ENCODE measurements at places on chromosomes 3 and 15.
A peak's percentile ranks its signal among the peaks of the same experiment; 100 is the strongest.

- H3K4me1 ChIP-seq, result peaks cover 9% of the 10 kb centered on the region
- no peak for DNase-seq
- peaks cover 8% of the 10 kb centered on the region for H3K27me3 ChIP-seq
- no peaks in the 10 kb centered on the region for H3K36me3 ChIP-seq
- H3K27ac ChIP-seq, result no peak overlapping the region
Observed at GRCh38 chr3:43872301-43872700, 181.6 kb downstream of the ABHD5 start.

GRCh38 chr15:51243774-51244173 is 94.6 kb downstream of the CYP19A1 start:
- DNase-seq, result no peak
- no peaks in the 10 kb centered on the region for H3K36me3 ChIP-seq
- peak overlapping the region; percentile 51 for H3K27ac ChIP-seq
- H3K4me1 ChIP-seq, result peaks cover 24% of the 10 kb centered on the region
- no peak overlapping the region for H3K4me3 ChIP-seq

DNA sequence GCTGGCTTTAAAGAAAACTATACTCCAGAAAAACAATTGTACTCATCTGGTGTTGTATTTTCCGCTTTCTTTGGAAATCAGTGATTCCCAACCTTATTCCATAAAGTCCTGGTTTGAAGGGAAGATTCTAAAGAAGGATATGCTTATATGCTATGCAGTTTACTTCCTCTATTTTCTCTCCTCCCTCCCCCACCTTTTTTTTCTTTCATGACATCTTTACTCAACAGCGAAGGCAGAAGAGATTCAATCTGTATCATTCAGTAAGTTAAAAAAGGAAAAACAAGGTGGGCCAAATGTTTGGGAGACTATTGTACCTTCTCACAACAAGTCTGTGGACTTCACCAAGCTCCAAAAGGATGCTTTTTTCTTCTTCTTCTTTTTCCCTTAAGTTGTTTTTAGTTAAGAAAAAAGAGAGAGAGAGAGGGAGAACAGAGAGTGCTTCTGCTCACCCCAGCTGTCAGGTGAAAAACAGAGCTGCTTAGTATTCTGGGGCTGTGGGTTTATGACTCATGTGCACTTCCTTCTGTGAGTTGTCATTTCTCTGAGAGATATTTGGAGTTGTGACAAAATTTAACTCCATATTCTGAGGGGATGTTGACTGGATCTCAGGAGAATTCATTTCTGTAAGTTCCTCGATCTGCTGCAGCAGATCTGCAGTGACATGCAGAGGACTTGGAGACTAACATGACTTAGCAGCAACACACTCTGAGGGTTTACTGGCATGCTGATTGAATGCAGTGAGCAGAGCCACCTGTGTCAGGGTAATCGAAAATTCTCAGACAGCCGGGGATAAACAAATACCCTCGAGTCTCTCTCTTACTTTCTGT is 70.7 kb downstream of the SSR3 start:
- H3K27ac ChIP-seq, result peak overlapping the region; percentile 52
- no peaks in the 10 kb centered on the region for H3K36me3 ChIP-seq
- no peaks in the 10 kb centered on the region for H3K27me3 ChIP-seq
- no peak for DNase-seq
- H3K4me3 ChIP-seq, result no peak overlapping the region

- DNase-seq, result peak; percentile 16
- peaks cover 30% of the 10 kb centered on the region for H3K4me1 ChIP-seq
- H3K27ac ChIP-seq, result no peak overlapping the region
Observed at GRCh38 chr3:141430316-141430715, 56.5 kb upstream of the RASA2 start.

DNA sequence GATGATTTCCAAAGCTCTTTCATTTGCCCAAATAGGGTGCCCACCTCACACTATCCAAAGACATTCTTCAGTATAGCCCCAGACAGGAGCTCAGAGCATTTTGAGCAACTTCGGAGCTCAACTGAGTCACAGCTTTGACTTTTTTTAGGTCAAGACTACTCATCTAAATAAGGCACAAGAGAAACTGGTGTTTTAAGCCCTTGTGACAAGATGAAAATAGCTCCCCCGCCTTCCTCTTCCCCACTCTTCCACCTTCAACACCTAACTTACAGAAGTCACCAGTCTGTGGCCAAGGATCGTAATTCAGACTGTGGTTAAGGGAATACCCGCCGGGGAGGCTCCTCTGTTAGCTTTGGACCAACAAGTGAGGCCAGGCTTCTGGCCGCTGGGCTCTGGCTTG is 60.4 kb upstream of the CA12 start:
- peaks cover 10% of the 10 kb centered on the region for H3K27me3 ChIP-seq
- no peak overlapping the region for H3K4me3 ChIP-seq
- no peak for DNase-seq
- H3K27ac ChIP-seq, result no peak overlapping the region

DNA sequence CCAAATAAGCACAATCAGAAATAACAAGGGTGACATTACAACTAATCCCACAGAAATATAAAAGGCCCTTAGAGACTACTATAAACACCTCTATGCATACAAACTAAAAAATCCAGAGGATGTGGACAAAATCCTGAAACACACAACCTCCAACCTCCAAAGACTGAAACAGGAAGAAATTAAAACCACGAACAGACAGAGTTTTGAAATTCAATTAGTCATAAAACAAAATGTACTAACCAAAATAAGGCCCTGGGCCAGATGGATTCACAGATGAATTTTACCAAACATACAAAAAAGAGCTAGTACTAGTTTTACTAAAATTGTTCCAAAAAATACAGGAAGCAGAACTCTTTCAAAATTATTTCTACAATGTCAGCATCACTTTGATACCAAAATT is 1043.6 kb downstream of the DIPK2A start:
- no peaks in the 10 kb centered on the region for H3K27me3 ChIP-seq
- H3K36me3 ChIP-seq, result no peaks in the 10 kb centered on the region

GRCh38 chr3:126274735-126275619 is 82.2 kb downstream of the KLF15 start:
- no peak overlapping the region for H3K27ac ChIP-seq
- H3K36me3 ChIP-seq, result no peaks in the 10 kb centered on the region
- H3K4me3 ChIP-seq, result no peak overlapping the region

- H3K4me3 ChIP-seq, result no peak overlapping the region
- no peaks in the 10 kb centered on the region for H3K27me3 ChIP-seq
- no peaks in the 10 kb centered on the region for H3K36me3 ChIP-seq
- peaks cover 22% of the 10 kb centered on the region for H3K4me1 ChIP-seq
- DNase-seq, result no peak
Observed at GRCh38 chr15:67741308-67741707, 84.0 kb upstream of the SKOR1 start.

DNA sequence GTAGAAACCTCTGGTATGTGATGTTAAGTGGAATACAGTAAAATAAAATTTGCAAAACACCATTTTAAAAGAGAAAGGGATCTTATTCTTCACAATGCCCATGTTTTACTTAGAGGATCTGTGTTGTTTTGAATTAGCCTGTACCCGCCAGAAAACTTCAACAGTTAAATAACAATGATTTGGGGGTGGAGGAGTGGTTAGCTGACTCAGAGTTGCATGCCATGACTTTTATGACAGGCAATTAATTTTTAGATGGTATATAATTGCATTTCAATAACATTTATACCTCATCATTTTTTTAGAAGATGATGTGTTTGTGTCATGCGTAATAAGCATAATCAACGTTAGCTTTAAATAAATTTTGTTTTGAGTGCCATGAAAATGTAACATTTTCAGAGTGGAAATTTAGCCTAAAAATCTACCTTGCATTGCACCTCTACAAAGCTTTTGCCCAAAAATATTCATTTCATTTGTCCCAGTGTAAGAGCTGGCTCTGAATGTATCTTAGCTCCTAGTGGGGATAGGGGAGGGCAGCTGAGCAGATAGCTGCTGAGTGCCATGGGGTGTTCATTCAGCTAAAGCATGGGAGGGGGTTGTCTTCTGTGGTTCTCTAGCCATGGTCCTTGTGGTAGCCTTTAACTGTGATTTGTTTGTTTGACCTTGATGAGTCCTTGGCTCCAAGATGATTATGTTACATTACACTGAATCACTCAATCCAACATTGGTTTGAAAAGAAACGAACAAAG is 379.8 kb downstream of the LPP start:
- DNase-seq, result no peak
- no peaks in the 10 kb centered on the region for H3K4me1 ChIP-seq
- no peak overlapping the region for H3K27ac ChIP-seq

All from type B pancreatic cell (in vitro differentiated cells).